ENCODE measurements at places on chromosomes 16 and 17. TPM values are rescaled to one million over a fixed set of nuclear protein-coding genes. Genes with fewer than 3 reads are reported as not detected.
A peak's percentile ranks its signal among the peaks of the same experiment; 100 is the strongest.

- H3K4me1 ChIP-seq, result peaks cover 12% of the 10 kb centered on the region
- no peak for DNase-seq
Measured at GRCh38 chr16:1871974-1872635, at the start of gene MEIOB. Gene MEIOB, minus strand, starts transcription at chr16:1872164. Its CDS starts 3,989 bp downstream, at chr16:1868175.

DNA sequence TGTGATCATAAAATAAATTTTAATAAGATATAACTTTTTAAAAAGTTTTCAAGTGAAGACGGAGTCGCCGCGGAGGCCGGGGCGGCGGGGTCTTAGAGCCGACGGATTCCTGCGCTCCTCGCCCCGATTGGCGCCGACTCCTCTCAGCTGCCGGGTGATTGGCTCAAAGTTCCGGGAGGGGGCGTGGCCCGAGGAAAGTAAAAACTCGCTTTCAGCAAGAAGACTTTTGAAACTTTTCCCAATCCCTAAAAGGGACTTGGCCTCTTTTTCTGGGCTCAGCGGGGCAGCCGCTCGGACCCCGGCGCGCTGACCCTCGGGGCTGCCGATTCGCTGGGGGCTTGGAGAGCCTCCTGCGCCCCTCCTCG, at the start of gene FOXC2:
FOXC2 (plus strand) TSS at position 229 of the 365 bp plus-strand sequence. CDS start 507 bp downstream, outside the sequence.
- peaks cover 19% of the 10 kb centered on the region for H3K4me1 ChIP-seq
- peaks cover 30% of the 10 kb centered on the region for H3K36me3 ChIP-seq
- peak within 1 kb of the TSS; percentile 90 for H3K4me3 ChIP-seq

DNA sequence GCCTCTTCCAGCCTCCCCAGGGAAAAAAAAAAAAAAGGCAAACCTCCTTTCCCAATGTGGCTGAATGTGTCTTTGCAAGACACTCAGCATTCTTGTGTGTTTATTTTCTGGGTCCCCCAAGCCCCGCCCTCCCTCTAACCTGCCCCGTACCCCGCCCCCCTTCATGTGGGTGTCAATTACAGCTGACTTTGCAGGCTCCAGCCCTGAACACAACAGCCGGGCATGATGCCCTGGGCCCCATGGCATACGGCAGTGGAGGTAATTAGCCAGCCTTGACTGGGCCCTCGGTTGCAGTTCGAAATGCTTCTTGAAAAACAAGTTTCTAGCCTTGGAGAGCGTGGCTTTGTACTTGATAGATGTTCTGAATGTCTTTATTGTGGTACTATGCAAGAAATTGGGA, 354.7 kb upstream of the RBFOX1 start:
- no peak overlapping the region for H3K27ac ChIP-seq
- H3K27me3 ChIP-seq, result no peaks in the 10 kb centered on the region
- no peak for DNase-seq
- no peaks in the 10 kb centered on the region for H3K4me1 ChIP-seq
- no peak overlapping the region for H3K4me3 ChIP-seq

GRCh38 chr17:49224997-49225337, 5.6 kb downstream of the PHOSPHO1 start:
- no peak overlapping the region for H3K4me3 ChIP-seq
- no peaks in the 10 kb centered on the region for H3K4me1 ChIP-seq
- H3K27ac ChIP-seq, result no peak overlapping the region
- DNase-seq, result no peak

GRCh38 chr17:1078831-1079561, 82.1 kb downstream of the TIMM22 start:
- H3K36me3 ChIP-seq, result peaks cover 39% of the 10 kb centered on the region
- H3K4me3 ChIP-seq, result no peak overlapping the region
- no peak overlapping the region for H3K27ac ChIP-seq
- DNase-seq, result no peak

SMTNL2 gene
- not detected for total RNA-seq

DNA sequence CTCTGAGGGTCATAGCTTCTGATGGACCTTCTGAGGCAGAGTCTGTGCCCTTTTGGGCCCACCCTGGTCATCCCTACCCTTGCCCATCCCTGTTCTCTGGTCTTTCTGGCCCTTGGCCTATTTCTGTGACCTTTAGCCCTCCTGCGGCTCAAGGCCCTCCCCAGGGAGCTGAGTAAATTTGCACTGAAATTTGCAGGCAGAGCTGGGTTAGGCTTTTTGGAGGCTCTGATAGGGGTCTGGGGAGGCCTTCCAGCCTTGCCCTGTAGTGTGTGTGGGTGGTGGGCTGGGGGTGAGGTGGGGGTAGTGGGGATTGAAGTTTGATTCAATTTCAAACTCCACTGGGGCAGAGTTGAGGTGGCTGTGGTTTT, 17.8 kb downstream of the RARA start:
- H3K36me3 ChIP-seq, result peaks cover 15% of the 10 kb centered on the region
- DNase-seq, result no peak
- H3K27me3 ChIP-seq, result no peaks in the 10 kb centered on the region
- peaks cover 61% of the 10 kb centered on the region for H3K4me1 ChIP-seq
- no peak overlapping the region for H3K27ac ChIP-seq

DNA sequence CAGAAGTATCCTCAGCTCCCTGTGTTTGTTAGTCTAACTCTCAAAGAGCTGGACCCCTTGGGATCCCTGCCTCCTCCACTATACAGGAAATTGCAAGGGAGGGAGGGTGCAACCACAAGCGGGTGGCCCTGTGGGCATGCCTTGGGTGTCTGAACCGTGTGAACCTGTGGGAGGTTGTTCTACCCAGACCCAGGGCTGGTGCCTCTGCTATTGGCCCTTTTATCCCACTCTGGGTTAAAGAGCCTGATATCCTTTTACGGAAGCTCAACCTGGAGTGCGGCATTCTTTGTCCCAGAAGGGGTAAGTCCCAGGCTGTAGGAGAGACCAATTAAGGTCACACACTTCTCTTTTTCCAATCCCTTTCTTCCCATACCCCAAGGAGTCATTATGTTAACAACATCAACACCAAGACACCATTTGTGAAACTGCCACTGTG, 53.4 kb downstream of the ARSG start:
- no peaks in the 10 kb centered on the region for H3K27me3 ChIP-seq
- H3K27ac ChIP-seq, result no peak overlapping the region
- H3K4me3 ChIP-seq, result no peak overlapping the region
- no peaks in the 10 kb centered on the region for H3K36me3 ChIP-seq

GRCh38 chr16:67803894-67804293, 2.5 kb downstream of the RANBP10 start:
- H3K36me3 ChIP-seq, result peaks cover 47% of the 10 kb centered on the region
- no peak overlapping the region for H3K4me3 ChIP-seq
- peaks cover 10% of the 10 kb centered on the region for H3K4me1 ChIP-seq
- no peaks in the 10 kb centered on the region for H3K27me3 ChIP-seq
- no peak overlapping the region for H3K27ac ChIP-seq

ACE gene
- 0.30 TPM for total RNA-seq

GRCh38 chr17:66464921-66465320, 162.5 kb downstream of the PRKCA start:
- DNase-seq, result no peak
- H3K36me3 ChIP-seq, result no peaks in the 10 kb centered on the region
- no peak overlapping the region for H3K27ac ChIP-seq
- no peak overlapping the region for H3K4me3 ChIP-seq
- peaks cover 40% of the 10 kb centered on the region for H3K4me1 ChIP-seq

GRCh38 chr16:70694868-70695218, 9.0 kb upstream of the MTSS2 start:
- H3K4me1 ChIP-seq, result peaks cover 53% of the 10 kb centered on the region
- no peak overlapping the region for H3K4me3 ChIP-seq
- no peak for DNase-seq
- peaks cover 4% of the 10 kb centered on the region for H3K36me3 ChIP-seq
- no peaks in the 10 kb centered on the region for H3K27me3 ChIP-seq

- H3K27me3 ChIP-seq, result no peaks in the 10 kb centered on the region
- H3K27ac ChIP-seq, result no peak overlapping the region
- no peaks in the 10 kb centered on the region for H3K4me1 ChIP-seq
Measured at GRCh38 chr17:39652587-39653315, 12.4 kb upstream of the TCAP start.

MARVELD3 gene
- total RNA-seq, result 1.1 TPM

DNA sequence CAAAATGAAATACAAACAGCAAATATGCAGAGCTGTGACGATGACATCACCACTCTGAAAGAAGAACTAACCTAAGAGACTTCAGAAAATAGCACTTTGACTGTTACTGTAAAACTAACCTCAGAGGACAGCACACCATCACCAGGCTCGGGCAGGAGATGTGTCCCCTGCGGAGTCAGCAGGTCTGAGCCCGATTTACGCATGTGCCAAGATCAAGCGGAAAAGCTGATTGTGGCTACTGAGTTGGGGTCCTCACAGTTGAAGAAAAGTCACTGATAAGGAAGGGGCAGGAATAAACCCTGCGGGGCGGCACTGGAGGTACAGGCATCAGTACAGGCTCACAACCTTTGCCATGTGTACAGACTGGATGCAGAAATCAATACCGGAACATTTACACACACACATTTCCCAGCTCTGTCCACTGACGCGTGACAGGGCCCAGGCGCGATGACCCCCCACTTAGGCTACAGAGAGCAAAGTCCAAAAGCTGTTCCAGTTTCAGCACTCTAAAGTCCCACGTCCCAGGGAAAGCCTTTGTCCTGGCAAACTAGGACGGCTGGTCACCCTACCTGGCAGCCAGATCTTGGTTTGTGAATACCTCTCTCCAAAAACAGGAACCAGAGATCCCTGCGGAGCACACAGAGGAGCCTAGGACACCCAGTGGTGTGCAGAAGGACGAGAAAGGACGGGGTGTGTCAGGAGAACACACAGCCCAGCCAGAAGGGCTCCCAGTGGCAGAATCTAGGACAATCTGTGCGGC, 21.5 kb downstream of the TRAP1 start:
- H3K27me3 ChIP-seq, result no peaks in the 10 kb centered on the region
- H3K27ac ChIP-seq, result no peak overlapping the region
- H3K4me3 ChIP-seq, result no peak overlapping the region
- no peak for DNase-seq
- peaks cover 2% of the 10 kb centered on the region for H3K4me1 ChIP-seq
- H3K36me3 ChIP-seq, result peaks cover 33% of the 10 kb centered on the region

TLCD2 gene
- total RNA-seq, result 2.5 TPM

DNA sequence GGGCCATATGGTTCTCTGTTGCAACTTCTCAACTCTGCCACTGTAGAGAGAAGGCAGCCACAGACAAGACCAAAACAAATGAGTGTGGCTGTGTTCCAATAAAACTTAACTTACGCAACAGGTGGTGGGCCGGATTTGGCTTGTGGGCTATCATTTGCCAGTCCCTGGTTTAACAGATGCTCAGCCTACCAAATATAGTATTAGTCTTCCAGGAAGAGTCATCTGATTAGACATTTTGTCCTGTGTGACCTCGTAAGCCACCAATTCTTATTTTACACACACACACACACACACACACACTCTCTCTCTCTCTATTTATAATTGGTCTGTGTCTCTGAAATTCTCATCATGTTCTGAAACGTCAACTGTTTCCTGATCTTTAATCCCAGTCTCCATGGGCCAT, 245.9 kb downstream of the XYLT1 start:
- no peak overlapping the region for H3K4me3 ChIP-seq
- no peaks in the 10 kb centered on the region for H3K36me3 ChIP-seq
- no peak overlapping the region for H3K27ac ChIP-seq
- no peaks in the 10 kb centered on the region for H3K4me1 ChIP-seq
- no peaks in the 10 kb centered on the region for H3K27me3 ChIP-seq

DNA sequence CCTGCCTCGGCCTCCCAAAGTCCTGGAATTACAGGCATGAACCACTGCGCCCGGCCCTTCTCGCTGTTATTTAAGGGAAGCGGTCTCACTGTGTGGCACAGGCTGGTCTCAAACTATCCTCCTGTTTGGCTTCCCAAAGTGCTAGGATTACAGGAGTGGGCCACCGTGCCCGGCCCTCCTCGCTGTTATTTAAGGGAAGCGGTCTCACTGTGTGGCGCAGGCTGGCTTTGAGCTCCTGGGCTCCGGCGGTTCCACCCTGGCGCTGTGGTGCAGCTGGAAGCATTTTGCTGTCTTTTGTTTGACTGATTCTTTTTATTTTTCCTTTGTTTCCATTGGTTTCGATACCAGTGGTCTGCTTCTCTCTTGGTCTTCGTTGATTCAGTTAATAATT, 40.7 kb downstream of the FOXK2 start:
- H3K36me3 ChIP-seq, result peaks cover 21% of the 10 kb centered on the region
- peaks cover 12% of the 10 kb centered on the region for H3K4me1 ChIP-seq
- no peak for DNase-seq
- no peak overlapping the region for H3K27ac ChIP-seq
- no peak overlapping the region for H3K4me3 ChIP-seq

- DNase-seq, result no peak
- H3K4me1 ChIP-seq, result no peaks in the 10 kb centered on the region
- no peaks in the 10 kb centered on the region for H3K27me3 ChIP-seq
- no peak overlapping the region for H3K27ac ChIP-seq
Measured at GRCh38 chr17:44932096-44932786, 15.3 kb downstream of the KIF18B start.

CRHR1 gene
- total RNA-seq, result not detected

DNA sequence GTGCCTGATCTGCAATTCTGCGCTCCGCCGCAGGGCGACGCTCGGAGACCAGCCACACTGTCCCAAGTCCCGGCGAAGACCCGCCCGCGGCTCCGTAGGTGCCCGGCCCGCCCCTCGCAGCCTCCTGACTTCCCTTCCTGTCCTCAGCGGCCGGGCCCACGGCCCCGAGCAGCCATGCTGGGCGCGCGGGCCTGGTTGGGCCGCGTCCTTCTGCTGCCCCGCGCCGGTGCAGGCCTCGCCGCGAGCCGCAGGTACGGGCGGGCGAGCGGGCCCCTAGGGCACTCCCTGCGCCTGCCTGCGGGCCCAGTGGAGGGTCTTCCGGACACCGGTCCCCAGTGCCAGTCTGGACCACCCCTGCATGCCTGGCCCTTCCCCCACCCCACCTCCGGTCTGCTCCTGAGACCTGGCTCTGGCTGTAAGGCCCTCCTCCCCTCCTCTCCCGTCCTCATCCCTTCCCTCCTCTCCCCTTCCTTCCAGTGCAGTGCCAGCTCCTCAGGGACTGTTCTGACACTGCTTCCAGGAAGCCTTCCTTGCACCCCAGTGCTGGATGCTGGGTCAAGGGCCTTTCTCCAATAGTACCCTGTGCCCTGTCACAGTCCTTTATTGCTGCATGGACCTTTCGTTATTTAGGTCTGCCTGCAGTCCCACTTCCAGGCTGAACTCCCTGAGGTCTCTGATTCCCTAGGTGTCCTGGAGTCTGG, at the start of gene SPATA20:
SPATA20 (plus strand) TSS at position 140 of the 701 bp plus-strand sequence; CDS start at position 175, 35 bp downstream.
- DNase-seq, result peak; percentile 89
- H3K27ac ChIP-seq, result no peak within 1 kb of the TSS
- H3K36me3 ChIP-seq, result peaks cover 6% of the 10 kb centered on the region
- H3K4me3 ChIP-seq, result peak within 1 kb of the TSS; percentile 79
- peaks cover 17% of the 10 kb centered on the region for H3K4me1 ChIP-seq
- H3K27me3 ChIP-seq, result no peaks in the 10 kb centered on the region

ALOX15 gene
- not detected for total RNA-seq

GRCh38 chr16:87834668-87835473, 34.4 kb downstream of the SLC7A5 start:
- DNase-seq, result peak; percentile 50
- no peaks in the 10 kb centered on the region for H3K27me3 ChIP-seq
- H3K4me3 ChIP-seq, result no peak overlapping the region
- no peaks in the 10 kb centered on the region for H3K4me1 ChIP-seq
- H3K36me3 ChIP-seq, result peaks cover 99% of the 10 kb centered on the region

CTRB1 gene
- total RNA-seq, result not detected

ABCA3 gene
- 4.6 TPM for total RNA-seq

DNA sequence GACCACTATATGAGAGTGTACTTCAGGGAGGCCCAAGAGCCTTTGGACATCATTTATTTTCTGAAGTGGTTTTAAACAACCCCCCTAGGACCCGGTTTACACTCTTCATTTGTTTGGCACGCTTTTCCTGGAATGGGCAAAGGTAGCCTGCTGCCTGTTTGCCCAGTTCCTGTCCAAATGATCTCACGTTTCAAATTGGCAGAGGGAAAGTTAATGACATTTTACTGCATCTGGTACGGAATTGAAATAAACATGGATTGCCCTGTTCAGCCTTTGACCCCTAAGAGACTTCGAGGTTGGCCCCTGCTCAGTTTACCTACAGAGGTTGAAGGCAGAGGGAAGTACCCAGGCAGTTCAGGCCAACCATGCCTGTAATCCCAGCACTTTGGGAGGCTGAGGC, 5.8 kb upstream of the RPRML start:
- H3K4me1 ChIP-seq, result no peaks in the 10 kb centered on the region
- H3K27ac ChIP-seq, result no peak overlapping the region
- no peak overlapping the region for H3K4me3 ChIP-seq
- no peaks in the 10 kb centered on the region for H3K36me3 ChIP-seq
- peaks cover 57% of the 10 kb centered on the region for H3K27me3 ChIP-seq

Measured in MCF 10A (cell line).